ENCODE measurements at places on chromosomes 7 and 10.

DNA sequence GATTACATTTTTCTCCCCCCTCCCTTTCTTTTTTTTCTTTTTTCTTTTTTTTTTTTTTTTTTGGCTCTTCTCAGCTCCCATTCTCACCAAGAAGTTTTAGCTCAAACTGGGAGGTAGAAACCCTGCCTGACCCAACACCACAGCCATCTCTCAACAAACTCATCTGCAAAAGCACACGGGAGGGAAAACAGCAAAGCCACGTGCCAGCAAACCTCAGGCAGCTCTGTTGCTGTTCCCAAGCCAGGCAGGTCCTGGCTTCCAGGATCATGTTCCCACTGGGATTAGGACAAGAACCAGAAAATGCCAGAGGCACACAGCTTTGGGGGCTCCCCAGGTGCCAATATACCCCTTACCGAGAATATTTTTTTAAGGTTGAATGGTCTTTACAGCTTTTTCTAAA, 56.7 kb downstream of the ITIH5 start:
- no peak for DNase-seq

DNA sequence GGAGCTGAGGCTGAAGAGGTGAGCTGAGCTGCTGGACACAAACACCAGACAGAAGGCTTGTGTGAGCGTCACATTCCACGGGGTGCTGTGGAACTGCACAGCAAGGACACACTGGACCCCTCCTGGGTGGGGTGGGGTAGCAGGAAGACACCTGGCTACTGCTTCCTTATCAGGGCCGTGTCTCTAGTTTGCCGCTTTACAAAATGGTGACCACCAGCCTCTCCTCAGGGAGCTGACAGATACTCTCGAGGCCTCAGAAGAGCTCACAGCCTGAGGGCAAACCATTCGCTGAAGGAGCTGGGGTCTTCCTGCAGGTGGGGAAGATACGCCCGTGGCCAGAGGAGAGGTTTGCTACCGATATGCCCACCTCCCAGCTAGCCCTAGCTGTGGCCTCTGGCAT, 461.9 kb downstream of the PLXNA4 start:
- DNase-seq: no peak

- DNase-seq: peak; percentile 17
Observed at GRCh38 chr7:135232720-135233119, 918 bp upstream of the STRA8 start.

DNA sequence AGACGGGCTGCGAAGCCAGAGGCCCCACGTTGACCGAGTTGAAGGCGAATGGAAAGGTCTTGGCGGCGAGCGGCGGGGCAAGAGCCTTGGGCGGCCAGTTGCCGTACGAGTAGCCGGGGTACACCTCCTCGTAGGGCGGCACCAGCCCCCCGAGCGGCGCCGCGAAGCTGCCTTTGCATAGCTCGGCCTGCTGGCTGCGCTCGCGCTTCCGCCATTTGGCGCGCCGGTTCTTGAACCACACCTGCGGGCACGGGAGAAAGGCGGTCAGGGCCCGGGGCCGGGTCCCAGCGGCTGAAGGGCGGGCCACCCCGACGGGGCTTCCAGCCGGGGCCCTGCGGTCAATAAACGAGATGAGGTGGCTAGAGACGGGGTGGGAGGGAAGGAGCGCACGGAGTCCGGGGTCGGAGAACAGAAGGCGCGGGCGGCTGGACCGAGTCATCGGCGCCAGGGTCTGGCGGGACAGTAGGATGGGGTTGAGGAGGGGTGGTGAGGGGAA, 4.8 kb downstream of the ELOVL3 start:
- peak; percentile 55 for DNase-seq

DNA sequence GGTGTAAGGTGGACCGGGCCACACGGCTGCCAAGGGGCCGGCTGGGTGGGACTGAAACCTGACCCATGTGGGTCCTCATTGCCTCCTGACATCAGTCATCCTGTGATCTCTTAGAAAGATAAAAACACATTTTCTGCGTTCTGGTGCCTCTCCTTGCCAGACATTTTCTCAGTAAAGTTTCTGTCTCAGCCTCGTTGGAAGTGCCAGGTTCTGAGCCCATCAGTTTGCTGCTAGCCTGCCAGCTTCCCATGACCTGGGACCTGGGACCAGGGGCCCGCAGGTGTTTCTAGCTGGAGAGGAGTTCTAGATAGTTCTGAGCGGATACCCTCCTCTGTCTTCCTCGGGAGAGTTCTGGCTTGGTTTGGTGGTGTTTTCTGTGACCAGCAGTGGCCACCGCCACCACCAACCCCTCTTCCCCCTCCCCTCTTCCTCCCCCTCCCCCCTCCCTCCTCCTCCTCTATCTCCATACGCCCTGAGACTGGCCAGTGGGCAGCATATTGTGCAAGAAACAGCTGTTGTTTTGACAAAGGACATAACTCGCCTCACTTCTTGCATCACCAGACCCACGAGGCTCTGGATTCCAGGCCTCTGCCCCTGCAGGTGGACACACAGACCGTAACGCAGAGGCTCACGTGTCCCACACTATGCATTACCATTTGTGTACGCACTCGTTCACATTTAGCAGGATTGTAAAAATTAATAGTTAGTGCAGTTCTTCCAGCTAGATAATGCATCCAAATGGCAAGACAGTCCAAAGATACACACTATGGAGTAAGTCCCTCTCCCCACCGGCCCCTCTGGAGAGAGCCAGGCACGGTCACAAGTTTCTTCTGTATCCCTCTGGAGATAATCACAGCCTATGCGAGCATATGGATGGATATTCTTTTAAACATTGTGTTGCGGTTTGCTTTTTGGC, 94.6 kb downstream of the CUX1 start:
- DNase-seq: no peak

GRCh38 chr7:80275192-80275605, 140.6 kb downstream of the GNAI1 start:
- DNase-seq: no peak

GRCh38 chr10:5142199-5142598, 42.8 kb downstream of the AKR1C8 start:
- DNase-seq: no peak

DNA sequence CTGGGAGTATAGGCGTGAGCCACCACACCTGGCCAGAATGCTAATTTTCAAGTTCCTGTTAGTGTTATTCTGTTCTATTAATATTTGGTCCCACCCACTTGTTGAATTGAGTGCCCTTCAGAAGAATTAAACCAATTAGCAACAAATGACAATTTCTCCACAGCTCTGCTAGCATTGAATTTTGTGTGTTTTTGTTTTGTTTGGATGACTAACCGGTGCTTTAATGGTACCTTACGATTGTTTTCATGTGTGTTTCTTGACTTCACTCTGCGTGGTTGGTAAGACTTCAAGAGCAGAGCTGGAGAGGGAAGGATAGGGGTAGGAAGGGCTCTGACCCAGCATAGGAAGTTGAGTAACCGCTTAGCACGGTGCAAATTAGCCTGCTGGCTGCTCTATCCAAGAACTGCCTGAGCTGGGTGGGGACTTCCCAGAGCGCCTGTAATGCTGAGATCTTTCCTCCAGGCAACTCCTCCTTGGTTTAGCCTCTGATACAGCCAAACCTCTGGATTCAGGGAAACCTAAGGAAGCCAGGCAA, 4.6 kb downstream of the ARPC1B start:
- DNase-seq: no peak

GRCh38 chr7:70790215-70791073, 341.5 kb upstream of the GALNT17 start:
- no peak for DNase-seq

GRCh38 chr7:20642166-20642565, 26.7 kb downstream of the ABCB5 start:
- no peak for DNase-seq

- no peak for DNase-seq
Observed at GRCh38 chr10:13613519-13613918, 26.8 kb downstream of the PRPF18 start.

GRCh38 chr7:71343039-71343438, 211.1 kb downstream of the GALNT17 start:
- no peak for DNase-seq

DNA sequence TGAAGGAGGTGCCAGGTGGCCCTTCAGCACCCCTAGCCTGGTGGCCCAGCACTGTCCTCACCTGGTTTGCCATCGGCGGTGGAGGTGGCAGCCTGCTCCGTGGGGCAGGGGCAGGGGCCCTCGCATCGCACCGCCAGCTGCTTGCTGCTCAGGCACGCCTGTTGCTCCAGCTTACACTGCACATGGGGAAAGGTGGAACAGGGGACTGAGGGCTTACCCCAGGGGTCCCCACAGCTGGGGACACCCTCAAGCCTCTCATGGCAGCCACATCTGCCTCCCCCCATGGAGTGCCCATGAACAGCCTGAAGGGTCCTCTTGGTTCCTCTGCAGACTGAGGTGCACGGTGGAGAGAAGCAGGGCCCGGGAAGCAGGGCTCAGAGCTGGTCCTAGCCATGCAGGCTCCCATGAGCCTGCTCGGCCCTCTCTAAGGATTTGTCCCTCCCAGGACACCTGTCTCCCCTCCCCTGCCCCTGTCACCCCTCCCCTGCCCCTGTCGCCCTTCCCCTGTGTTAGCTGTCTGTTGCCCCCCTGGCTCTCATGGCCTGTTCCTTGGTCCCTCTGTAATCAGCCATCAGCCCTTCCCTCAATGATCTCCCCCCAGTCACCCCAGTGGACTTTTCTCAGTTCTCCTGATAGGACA, 20.1 kb downstream of the SPOCK2 start:
- DNase-seq: no peak
